ENCODE measurements at places on chromosomes 7 and 10.

DNA sequence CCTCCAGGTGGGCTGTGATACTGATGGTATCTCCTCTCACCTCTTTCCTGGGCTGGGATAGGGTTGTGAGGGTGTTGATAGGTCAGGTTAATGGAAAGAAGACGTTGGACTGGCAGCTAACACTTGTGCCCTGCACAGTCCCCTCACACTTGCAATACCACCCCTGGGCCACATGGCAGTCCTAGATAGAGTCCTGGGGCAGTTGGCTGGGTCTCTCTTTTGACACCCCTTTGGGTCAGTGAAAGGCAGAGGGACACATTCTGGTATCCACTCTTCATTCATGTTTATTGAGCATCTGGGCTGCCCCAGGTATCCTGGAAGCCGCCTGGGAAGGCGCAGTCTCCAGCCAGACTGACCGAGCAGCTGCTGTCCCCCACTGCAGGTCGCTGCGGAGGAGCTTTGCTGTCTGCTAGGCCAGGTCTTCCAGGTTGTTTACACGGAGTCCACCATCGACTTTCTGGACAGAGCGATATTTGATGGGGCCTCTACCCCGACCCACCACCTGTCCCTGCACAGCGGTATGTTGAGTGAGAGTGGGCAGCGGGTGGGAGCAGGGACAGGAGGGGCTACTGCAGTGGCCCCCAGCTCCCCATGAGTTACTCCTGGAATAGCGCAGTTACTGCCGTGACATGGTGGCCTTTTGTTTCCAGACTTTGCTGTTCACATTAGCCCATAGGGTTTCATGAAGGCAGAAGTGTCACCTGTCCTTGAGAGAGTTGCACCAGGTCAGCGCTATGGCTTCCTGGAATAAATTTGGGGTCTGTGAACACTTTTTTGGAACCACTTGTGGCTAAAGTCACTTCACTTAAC lies 19.1 kb downstream of the NACAD start:
- no peak for DNase-seq

GRCh38 chr10:28768227-28768626 lies 90.9 kb downstream of the BAMBI start:
- no peak for DNase-seq

DNA sequence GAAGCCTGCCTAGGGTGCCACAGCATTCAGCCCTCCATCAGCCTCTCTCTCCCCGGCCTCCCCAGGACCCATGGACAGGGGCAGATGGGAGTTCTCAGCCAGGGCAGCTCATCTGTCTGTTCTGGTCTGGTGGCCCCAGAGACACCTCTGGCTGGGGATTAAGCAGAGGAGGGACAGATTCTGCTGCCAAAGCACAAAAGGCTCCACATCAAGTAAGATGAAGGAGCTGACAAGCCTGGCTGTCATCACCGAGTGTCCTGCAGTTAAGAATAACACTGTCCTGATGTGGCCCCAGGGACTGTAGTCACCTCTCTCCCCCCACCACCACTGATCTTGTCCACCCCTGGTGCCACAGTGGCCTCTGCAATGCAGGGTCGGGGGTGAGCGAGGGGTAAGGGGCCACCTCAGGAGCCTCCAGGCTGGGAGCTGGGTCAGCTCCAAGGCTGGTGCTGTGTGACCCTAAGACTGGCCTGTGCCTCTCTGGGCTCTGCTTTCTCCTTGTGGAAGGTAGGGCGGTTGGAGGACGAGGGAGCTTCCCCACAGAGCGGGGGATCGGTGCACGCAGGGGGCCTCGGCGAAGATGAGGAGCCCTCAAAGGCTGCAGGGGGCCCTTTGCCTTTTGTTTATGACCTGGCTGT lies 18.7 kb downstream of the C10orf105 start:
- DNase-seq = no peak

GRCh38 chr7:74018246-74018895 lies 9.6 kb upstream of the ELN start:
- DNase-seq = no peak

DNA sequence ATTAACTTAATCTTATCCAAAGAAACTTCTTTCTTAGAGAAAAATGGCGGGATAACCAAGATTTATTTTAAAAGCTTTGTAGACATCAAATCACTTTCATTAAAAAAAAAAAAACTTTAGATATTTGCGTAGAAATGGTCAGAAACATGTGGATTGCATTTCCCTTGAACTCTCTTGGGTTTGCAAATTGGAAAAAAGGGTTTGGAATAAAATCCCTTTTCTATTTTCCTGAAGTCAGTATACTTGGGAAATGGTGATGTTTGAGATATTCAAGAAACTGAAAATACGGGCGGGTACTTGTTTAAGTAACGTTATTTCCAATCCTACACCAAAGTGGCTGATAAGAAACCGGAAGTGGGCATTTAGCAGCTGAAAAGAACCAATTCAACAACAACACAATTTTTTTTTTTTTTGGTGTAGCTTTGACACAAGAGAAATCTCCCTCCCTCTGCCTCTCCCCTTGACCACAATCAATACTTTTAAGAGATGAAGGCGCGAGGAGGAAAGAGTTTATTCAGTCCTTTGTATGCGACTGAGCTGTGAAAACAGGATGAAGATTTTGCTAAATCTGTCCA lies 13.7 kb upstream of the GFRA1 start:
- DNase-seq = no peak

GRCh38 chr10:96588616-96589419 lies 2.0 kb upstream of the TM9SF3 start:
- DNase-seq = no peak
